M059J (cell line): ENCODE measurements at places on chromosomes 12 and 14. TPM values are rescaled to one million over a fixed set of nuclear protein-coding genes. Genes with fewer than 3 reads are reported as not detected.
A peak's percentile ranks its signal among the peaks of the same experiment; 100 is the strongest.

KIF26A gene
- not detected in 2 replicates for total RNA-seq

DNA sequence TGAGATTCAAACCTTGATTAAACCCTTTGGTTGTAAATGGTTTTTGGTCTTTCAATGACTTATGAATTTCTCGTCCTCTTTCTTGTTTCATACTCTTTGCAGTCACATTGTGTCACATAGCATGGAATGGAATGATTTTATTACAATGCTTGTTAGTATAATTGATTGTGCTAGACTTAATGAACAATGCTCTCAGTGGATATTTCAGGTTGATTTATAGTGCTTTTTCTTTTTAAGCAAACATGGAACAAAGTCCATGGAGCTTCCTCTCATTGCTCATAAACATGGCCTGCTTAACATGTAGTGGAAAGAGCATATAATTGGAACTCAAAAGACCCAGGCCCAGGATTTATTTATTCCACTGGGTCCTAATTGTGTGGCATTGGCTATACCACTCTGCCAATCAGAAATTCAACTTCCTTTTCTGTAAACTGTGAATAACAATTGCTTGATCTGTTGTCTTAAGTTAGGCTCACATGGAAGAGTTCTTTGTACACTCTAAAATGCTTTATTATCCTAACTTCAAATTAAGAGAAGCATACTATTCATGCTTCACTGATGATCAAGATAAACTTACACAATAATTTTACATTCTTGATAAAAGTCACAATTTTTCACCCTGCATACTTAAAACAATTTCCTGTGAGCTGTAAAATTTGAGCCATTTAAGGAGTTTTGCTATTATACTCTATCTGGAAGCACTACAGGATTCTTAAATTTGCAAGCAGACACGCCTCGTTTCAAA, 370.5 kb upstream of the PDE3A start:
- DNase-seq: no peak

DNA sequence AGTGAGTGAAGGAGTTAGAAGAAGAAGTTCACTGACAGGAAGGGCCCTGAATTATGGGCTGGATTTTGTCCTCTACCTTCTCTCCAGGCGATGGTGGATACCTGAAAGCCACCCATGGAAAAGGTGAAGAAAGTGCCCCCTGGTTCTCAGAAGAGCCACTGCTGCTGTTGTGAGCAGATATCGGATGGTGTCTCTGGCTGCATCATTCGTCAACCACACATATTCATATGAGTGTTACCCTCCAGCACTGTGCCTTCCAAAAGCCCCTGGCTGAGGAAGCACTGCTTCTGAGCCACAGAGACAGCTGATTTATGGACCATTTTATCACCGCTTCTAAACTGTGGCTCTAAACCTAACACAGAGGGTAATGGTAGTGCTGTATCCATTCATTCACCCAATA, 2.0 kb upstream of the ACTN1 start:
- DNase-seq: no peak

- DNase-seq: no peak
Measured at GRCh38 chr12:43352001-43352400, 200.0 kb downstream of the ADAMTS20 start.

DNA sequence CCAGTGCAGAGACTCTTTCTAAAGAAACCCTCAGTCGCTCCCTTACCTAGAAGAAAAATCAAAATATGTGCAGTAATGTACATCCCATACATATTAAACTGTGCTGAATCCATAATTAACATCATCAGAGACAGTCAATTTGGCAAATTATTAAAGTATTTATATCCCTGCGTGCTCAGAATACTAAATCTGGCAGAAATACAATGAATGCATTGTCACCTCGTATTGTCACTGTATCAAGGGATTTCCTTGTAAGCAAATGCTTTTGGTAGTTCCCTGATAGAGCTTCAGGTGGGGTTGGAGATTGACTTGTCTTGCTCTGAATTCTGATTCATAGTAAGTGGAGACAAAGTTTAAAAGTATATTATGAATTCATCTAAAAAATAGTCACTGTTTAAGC, 319.1 kb downstream of the PPFIA2 start:
- no peak for DNase-seq

DNA sequence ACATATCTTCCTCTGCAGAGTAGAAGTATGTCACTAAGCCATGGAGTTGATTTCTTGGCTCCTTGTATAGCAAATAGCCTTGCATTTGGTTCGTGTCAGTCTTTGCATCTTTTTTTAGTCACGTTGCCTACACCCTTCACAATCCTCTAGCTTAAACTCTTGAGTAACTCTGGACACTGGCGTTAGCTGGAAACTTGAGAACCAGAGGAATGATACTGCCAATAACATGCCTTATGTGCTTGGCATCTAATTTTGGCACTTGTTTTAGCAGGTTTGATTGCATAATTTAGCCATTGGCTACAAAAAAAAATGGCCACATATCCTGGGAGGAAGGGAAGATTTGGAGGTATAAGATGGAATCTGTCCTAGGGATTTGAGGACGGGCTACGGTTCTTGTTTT, 136.2 kb downstream of the ETV6 start:
- DNase-seq: peak; percentile 40

DNA sequence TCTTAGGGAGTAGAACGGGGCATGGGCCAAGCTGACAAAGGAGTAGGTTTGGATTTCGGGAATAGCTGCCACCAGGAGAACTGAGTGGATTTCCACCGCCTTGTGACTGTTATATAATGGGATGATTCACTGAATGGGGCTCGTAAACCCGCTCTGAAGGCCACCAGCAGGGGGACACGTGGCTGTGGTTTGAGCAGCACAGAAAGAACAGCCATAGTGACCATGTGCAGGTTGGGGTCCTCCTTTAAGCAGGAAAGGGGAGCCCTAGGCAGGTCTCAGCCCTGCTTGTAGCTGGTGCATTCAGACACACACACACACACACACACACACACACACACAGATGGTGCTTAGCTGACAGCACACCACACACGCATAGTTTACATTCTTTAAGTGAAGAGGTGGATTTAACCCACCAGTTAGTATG, 8.6 kb upstream of the ASB2 start:
- DNase-seq: peak; percentile 73

DNA sequence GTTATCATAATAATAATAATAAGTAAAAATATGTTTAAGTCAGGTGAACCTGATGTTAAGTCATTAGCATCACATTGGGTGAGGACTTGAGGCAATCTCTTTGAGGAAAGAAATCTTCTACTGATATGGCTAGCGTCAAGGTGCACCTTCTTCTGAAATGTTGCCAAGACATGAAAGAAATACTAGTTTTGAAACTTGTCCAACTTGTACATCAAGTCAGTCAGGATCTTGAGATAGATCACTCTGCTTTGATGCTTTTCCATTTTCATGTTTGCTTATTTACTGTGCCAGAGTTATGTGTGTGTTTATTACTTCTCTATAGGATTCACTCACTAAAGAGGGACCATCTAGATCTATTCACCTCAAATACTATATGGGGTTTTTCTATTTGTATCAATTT, 90.0 kb upstream of the USP15 start:
- no peak for DNase-seq

- peak; percentile 95 for DNase-seq
Measured at GRCh38 chr12:67827820-67828383, 161.3 kb upstream of the IFNG-AS1 start.

DNA sequence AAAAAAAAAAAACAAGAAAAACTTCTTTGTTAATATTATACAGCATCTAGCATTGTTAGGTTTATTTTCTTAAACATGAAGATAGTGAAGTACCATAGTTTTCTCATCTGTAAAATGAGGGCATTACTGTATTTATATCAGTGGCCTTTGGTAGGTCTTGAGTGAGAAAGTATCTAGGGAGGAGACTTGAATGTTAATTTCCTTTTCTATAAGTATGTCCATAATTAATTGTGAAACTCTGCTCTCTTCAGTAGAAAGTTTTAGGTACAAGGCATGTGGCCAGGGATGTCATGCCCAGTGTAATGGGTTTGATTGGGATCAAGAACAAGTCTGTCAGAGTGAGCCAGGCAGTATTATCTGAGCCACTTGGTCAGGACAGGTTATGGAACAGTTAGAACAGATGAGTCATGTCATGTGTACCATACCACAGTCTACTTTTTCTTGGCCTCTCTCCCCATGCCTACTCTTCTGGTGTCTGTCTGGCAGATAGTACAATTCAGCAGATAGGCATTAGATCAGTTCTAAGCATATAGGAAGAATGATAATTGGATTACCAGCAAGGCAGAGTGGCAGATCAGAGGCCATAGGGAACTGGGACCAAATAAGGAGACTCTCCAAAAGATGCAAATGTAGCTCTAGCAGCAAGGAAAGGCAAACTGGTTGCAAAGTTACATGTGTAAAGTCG, 30.4 kb downstream of the FBXO34 start:
- peak; percentile 70 for DNase-seq
